ENCODE measurements at places on chromosomes 3 and 15.

DNA sequence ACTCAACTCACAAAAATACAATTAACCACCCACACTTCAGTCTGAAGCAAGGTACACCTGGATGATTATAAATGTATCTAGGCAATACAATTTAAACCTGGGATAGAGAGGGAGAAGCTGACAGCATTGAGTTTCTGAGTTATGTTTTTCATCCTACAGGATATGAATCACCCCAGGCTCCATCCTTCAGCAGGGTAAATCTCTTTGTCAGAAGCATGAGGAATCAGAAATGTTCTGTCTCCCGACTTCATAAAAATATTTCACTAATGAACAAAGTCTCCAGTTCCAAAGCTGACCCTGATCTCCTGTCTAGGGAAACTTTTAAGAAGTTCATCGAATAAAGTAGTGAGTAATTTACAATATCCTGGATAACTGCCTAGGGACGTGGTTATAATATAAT, 25.5 kb upstream of the FRMD4B start:
- no peak for DNase-seq

GRCh38 chr15:70036585-70037291, 61.0 kb downstream of the TLE3 start:
- no peak for DNase-seq

GRCh38 chr3:66036586-66037148, 2.1 kb downstream of the MAGI1 start:
- DNase-seq = no peak

GRCh38 chr15:47439146-47440111, 277.9 kb upstream of the SEMA6D start:
- no peak for DNase-seq

- DNase-seq = no peak
Measured at GRCh38 chr3:15023249-15023648, 41.9 kb downstream of the MRPS25 start.

- DNase-seq = no peak
Measured at GRCh38 chr3:154242766-154243165, 81.5 kb downstream of the DHX36 start.
